Stimulated activated naive CD8-positive, alpha-beta T cell treated with anti-CD3 and anti-CD28 coated beads, Interleukin-15, Interleukin-2, amounts not matched to agents 100 U/mL and 50 U/mL, for 24 hours (primary cell): ENCODE measurements at places on chromosomes 11 and 22.

GRCh38 chr11:69393865-69394233, 87.6 kb upstream of the LINC01488 start:
- no peak for DNase-seq

- DNase-seq: no peak
Measured at GRCh38 chr22:45422237-45422983, 8.9 kb downstream of the RIBC2 start.

- DNase-seq: no peak
Measured at GRCh38 chr11:2401436-2401984, 960 bp downstream of the TSSC4 start.

DNA sequence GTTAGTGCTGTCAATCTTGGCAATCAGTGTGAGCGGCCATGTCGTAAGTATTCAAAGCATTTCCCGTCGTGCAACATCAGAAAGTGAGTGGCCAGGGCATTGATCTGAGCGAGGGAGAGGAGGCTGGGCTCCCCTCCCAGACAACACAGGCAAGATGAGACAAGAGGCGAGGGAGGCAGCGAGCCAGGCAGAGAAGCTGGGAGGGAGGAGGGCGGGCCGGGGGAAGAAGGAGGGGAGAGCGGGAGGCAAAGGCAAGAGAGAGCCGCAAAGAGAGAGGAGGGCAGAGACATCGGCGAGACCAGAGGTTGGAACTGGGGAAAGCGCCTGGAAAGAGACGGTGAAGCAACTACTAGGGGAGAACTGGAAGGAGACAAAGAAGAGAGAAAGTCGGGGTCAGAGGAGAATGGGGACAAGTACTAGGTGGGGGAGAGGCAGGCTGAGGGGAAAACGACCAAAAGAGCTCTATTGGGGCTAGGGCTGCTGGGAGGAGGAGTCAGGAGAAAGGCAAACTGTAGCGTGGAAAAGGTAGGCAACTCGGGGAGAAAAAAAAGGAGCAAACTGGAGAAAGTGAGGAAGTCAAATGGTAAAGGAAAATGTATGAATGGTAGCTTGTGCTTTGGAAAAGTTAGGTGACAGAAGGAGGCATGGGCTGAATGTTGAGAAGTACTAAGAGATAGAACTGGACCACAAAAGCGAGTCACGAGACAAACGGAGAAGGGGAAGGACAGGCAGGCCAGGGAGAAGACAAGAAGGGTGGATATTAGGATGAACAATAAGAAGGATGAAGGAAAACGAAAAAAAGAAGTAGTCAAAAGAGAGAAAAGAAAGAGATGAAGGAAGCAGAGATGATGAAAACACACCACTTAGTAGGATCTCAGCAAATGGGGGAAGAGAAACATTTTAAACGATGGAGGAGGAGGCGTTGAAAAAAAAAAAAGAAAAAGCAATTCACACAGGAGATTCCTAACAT, 130.5 kb upstream of the C11orf58 start:
- DNase-seq: no peak

DNA sequence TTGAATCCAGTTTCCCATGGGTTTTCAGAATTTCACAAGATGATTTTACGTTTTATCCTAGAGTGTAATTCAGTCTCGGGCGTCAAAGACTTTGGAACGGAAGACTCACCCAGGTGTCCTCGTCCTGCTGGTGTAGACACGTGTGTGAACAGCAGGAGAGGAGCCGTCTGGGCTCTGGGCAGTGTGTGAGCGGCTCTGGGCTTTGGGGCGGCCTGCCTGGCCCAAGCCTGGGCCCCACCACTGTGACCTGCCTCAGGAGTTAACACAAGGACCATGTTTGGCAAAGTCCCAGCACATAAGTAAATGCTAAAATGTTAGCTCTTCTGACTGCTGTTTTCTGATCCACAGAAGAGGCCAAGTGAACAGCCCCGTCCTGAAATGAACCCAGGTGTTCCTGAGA, 1093.3 kb downstream of the BRD1 start:
- DNase-seq: no peak

- no peak for DNase-seq
Measured at GRCh38 chr11:130937051-130937450, 20.8 kb upstream of the SNX19 start.

GRCh38 chr11:79081471-79082031, 359.3 kb downstream of the TENM4 start:
- DNase-seq: no peak

GRCh38 chr11:31910950-31911576, 99.9 kb upstream of the PAX6 start:
- DNase-seq: no peak

GRCh38 chr11:127191261-127191660, 190.7 kb upstream of the KIRREL3 start:
- no peak for DNase-seq

- DNase-seq: no peak
Measured at GRCh38 chr22:44120314-44120704, 60.4 kb upstream of the PARVG start.

- DNase-seq: peak; percentile 48
Measured at GRCh38 chr11:69642549-69642912, 1.6 kb downstream of the CCND1 start.

- DNase-seq: peak; percentile 55
Measured at GRCh38 chr11:2298795-2299761, 2.6 kb downstream of the C11orf21 start.

DNA sequence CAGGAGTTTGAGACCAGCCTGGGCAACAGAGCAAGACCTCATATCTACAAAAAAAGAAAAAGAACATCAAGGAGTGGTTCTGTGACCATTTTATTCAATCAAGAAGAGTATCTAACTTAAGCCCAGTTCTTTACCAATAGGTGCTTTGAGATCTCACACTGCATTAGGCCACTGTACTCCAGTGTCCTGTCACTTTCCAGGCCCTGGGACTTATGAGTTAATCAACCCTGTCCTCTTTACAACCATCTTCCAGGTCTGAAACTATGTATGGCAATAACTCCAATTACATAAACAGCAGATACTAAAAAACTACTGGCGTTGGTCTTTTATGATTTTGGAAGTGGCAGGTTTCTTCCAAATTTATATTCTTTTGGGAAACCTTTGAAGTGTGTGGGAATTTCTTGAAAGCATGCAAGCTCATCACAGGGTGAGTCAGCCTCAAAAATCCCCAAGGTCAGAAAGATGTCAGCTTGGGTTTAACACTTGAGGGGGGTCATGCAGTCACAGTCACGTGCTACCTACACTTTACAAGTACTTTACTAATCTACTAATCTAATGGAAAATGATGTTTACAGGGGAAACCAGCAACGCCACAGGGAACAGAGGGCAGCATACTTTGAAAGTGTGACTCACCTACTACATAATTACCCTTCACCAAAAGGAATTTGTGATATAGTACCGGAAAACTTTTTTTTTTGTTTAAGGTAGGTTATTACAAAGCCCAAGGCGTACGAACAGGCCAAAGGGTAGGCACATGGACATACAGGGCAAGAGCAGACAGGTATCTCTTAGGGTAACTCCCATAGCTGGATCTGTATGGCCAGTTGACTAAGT, 15.6 kb downstream of the PISD start:
- DNase-seq: peak; percentile 45

GRCh38 chr11:129192150-129192549, at the start of gene ARHGAP32:
ARHGAP32 (minus strand) TSS chr11:129192325; CDS start chr11:129192198, 127 bp downstream.
- DNase-seq: no peak

DNA sequence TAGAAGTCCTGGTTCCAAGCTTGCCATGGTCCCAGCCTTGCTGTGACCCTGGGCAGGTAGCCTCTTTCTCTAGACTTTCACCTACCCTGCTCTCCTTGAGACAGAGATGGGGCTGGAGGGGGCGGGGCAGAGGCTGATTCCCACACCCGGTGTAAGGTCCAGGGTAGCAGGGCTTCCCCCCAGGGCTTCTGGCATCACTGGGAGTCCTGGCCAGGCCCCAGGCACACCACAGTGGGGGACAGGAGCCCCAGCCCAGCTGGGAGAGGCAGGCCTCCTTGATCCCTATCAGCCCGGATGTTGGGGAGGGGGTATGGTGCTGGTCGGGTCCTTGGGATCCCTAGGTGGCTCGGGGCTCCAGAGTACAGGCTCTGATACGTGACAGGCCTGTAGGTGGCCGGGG, 1.7 kb upstream of the NUDT8 start:
- no peak for DNase-seq

GRCh38 chr11:103871923-103872551, 164.4 kb upstream of the DDI1 start:
- no peak for DNase-seq

- DNase-seq: no peak
Measured at GRCh38 chr11:27656320-27656719, 43.9 kb downstream of the BDNF start.

DNA sequence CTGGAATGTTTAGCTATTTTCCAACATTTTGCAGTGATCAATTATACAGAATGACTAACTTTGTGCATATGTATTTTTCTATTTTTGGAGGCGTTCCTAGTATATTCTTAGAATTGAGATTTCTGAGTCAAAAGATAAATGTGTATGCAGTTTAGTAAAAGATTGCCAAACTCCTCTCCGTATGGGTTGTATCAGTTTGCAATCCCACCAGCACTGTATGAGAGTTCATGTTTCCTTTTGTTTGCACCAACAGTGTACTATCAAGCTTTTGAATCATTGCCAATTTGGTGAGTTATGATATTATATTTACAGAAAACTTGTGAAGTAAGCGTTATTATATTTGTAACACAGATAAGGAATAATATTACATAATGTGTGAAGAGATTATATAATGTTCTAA, 658.7 kb downstream of the JRKL start:
- DNase-seq: no peak

- DNase-seq: peak; percentile 51
Measured at GRCh38 chr11:128568166-128568778, 19.1 kb downstream of the ETS1 start.

- no peak for DNase-seq
Measured at GRCh38 chr11:80317612-80318011, 876.8 kb upstream of the TENM4 start.

DNA sequence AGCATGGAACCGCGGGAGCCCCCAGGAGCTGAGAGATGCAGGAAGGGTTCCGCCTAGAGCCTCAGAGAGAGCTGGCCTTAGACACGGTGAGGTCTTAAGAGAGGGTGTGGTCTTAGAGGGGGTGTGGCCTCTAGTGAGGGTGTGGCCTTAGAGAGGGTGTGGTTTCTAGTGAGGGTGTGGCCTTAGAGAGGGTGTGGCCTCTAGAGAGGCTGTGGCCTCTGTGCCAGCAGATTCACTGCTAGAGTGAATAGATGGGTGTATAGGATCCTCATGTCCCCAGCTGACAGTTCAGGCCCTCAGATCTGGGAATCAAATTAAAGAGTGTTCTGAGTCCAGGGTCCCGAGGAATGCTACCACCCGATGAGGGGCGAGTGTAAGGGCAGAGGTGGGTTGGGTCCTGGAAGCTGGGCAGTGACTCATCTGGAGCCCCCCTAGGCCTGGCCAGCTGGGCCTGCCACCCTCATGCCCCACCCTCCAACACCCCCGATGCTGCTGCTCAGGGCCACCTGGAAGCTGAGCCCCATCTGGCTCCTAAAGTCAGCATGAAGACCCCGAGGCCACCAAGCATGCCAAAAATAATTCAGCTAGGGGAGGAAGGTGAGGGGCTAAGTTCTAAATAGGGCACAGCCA, 49.5 kb downstream of the IGF2 start:
- peak; percentile 41 for DNase-seq

- no peak for DNase-seq
Measured at GRCh38 chr11:74775762-74776161, 27.1 kb downstream of the RNF169 start.

GRCh38 chr22:20244691-20245576, 23.2 kb downstream of the RTN4R start:
- DNase-seq: peak; percentile 43

DNA sequence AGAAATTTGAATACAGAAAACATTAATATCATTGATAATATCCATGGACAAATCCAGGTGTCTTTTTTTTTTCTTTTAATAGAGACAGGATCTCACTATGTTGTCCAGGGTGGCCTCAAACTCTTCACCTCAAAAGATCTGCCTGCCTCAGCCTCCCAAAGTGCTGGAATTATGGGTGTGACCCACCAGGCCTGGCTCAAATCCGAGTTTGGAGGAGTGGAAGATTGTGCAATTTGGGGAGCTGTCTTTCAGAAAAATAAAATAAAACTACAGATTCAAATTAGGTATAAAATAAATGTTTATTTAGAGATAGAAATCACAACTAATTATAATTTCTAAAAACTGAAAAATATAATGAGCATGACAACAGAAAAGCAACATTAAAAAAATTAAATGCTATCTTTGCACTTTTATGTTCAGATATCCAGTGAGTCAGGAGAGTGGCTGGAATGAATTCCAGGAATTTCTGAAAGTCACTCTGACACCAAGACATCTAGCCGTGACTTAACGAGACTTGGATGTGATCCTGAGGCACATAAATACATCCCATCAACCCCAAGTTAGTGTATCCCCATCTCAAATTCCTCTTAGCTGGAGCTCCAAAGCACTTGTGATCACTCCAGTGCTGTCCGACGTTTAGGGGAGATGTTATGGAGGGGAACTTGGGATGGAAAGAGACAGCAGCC, 128.6 kb upstream of the THY1 start:
- DNase-seq: no peak

GRCh38 chr11:81432333-81432732, 1301.3 kb downstream of the FAM181B start:
- no peak for DNase-seq

DNA sequence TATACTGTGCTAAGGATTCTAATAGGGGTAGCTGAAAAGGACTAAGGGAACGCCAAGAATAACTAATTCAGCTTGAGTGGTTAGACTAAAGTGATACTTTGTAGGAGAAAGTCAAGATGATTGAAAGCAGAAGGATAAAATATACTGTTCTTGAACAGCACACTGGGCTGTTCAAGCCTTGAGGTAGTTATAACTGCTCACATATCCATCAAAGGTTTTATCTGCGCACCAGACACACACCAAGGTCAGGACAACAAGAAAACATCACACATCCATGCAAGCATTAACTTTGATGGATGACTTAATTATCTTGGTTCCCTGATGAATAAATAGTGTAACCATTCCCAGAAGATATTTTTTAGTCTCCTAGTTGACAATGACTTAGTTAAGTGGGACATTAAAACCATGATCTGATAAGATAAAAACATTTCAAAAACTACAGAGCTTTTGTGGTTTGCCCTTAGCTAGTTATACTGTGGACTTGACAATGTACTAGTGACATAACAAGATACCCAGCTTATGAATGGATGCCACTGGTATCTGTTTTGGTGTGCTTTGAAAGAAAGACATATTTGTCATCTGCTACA, 728.9 kb downstream of the JRKL start:
- no peak for DNase-seq
